Activated T-cell treated with anti-CD3 and anti-CD28 coated beads, Interleukin-2, amount 50 U/mL, for 24 hours (primary cell): ENCODE measurements at places on chromosomes 12 and 14.

- DNase-seq = no peak
Measured at GRCh38 chr14:22835505-22835904, 880 bp upstream of the MMP14 start.

DNA sequence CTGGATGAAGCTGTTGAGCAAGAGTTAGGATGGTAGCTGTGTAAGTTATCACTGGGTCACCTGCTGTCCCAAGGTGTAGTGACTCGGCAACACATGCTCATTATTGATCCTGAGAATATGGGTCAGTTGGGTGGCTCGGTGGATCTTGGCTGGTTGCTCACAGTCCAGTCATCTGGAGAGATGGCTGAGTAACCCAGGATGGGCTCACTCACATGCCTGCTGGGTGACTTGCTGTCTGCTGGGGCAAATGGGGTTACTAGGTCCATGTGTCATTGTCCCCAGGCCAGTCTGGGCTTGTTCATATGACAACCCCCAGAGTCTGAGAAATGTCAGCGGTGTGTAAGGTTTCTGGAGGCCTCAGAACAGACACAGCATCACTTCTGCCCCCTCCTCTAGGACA is 69.5 kb downstream of the SLC15A4 start:
- no peak for DNase-seq

- no peak for DNase-seq
Measured at GRCh38 chr12:33587784-33588712, 148.4 kb upstream of the SYT10 start.

DNA sequence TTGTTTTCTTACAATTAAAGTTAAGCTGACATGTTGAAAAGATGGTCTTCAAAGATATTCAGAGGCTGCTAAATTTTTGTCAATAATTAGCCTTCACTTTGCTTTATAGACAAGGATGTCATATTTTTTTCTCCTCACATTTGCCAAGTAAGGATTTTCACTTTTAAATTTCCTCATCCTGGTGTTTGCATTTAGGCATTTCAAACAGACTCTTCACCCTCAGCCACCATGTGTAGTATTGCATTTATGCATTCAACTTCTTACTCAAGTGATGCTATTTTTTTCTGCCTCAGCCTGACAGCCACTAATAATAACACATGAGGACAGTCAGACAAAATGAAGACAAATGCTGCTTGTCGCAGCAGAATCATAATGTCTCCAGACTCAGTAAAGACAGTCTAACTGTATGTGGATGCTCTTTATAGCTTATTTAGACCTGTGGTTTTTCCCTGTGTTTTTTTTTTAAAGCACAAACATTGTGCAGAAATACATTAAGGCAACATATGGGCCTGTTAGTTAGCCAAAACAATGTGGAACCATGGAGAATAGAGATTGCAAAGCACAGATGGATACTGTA is 481.5 kb downstream of the NPAS3 start:
- no peak for DNase-seq

DNA sequence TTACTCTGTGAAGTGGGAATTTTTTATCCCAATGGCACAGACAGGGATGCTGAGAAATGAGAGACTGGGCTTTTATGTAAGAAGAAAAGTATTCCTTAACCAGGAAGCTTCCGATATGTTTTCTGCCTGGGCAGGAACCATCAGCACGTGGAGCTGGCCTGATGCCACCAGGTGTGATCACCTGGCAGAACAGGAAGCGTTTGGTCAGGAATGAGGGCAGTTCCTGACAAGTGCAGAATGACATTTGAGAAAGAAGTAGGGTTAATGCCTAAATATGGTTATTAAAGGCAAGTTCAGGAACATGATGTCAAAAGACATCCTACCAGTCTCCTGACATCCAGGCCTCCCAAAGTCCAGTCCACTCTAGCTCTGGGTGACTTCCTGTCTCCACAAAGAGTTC is 210.3 kb downstream of the NUAK1 start:
- DNase-seq = no peak

DNA sequence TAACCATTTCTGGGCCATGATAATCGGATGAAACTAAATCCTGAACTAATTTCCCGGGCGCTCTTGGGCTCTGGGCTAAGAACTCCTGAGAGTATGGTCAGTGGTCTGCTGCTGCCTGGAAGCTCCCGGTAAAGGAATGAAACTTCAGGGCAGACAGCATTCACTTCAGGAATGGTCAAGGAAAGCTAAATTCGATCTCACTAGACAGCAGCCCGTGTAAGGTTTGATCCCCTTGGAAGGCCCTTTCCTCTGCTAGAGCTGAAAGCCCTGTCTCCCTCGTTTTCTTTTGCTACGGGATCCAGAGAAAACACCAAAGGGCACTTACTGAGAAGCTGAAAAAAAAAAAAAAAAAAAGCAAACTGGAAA is 680 bp downstream of the ASB8 start:
- DNase-seq = no peak

GRCh38 chr12:76260390-76260748 is 87.8 kb downstream of the BBS10 start:
- no peak for DNase-seq

DNA sequence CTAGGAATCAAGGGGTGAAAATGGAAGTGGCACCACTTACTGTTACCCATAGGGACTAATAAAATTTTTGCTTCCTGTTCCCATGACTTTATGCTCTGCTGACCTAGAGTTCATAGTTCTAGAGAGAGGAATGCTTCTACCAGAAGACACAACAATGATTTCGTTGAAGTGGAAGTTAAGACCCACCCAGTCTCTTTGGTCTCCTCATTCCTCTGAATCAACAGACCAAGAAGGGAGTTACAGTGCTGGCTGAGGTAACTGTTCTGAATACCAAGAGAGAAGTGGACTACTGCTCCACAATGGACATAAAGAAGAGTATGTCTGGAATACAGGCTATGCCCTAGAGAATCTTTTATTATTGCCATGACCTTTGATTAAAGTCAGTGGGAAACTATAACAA is 23.5 kb upstream of the DYRK2 start:
- DNase-seq = no peak

GRCh38 chr14:70052990-70053389 is 135.8 kb downstream of the SLC8A3 start:
- DNase-seq = no peak

- DNase-seq = no peak
Measured at GRCh38 chr14:53354336-53354735, 201.2 kb upstream of the DDHD1 start.

- DNase-seq = no peak
Measured at GRCh38 chr12:58640314-58640713, 280.0 kb downstream of the LRIG3 start.

- DNase-seq = no peak
Measured at GRCh38 chr14:92348154-92348553, 25.2 kb downstream of the SLC24A4 start.

- no peak for DNase-seq
Measured at GRCh38 chr12:120741476-120742421, 16.1 kb downstream of the ACADS start.

DNA sequence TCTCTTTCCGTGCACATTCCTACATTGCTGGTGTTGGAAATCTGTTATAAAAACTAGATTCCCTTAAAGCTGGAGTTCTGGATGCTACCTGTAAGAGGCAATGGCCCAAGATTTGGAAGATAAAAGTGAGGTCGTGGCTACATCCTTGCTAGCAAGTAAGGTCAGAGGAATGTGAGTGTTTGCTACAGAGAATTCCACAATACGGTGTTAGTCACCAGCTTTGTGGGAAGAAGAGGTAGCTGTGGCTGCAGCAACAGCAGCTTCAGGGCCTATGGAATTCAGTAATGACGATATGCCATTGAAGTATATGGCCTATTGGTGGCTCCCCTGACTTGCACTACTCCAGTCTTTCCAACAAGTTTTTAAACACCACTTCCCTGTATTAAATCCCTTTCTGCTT is 227.7 kb upstream of the TMEM260 start:
- no peak for DNase-seq

DNA sequence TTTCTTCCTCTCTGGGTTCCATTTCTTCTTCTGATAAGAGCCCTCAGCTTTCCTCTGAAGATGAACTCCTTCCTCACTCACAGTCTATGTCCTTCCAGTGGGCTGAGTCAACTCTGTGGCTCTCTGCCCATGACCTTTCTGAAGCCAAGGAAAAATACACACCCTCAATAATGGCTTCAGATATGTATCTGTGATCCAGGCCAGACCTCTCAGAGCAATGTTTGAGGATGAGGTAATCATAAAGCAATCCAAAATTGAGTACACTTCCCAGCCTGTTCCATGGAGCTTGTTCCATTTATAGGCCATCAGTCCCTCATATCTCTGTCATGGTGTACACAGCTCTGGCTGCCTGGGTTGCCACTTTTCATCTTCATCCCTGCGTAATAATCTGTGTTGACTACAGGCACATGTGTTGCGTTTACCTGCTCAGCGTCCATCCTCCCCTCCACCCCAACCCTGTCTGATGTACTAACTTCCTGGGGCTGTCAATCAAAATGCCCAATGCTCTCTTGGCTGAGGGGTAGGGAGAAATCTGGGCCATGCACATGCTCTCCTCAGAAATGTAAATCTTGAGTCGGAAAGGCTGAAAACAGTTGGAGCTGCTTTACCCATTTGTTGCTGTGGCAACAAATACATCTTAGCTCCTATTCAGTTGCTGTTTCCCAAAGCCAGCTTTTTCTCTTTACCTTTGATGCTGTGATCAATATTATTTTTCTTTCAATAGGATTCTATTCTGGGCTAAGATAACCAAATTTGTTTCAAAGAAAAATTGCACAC is 377.8 kb upstream of the TMEM132C start:
- no peak for DNase-seq

DNA sequence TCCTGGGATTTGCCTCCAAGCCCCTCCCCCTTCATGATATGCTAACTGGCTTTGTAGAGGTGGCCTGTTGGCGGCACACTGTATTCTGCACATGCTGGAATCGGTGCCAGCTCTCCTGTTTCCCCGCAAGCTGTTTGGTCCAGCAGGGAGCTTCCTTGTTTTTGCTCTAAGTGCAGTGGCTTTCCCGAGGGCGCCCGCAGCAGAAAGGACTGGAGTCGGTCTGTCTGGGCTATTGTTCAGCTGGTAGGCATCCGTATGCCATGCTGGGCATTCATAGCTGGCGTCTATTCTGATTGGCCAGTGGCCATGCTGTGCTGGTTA is 88.9 kb upstream of the MED13L start:
- no peak for DNase-seq

DNA sequence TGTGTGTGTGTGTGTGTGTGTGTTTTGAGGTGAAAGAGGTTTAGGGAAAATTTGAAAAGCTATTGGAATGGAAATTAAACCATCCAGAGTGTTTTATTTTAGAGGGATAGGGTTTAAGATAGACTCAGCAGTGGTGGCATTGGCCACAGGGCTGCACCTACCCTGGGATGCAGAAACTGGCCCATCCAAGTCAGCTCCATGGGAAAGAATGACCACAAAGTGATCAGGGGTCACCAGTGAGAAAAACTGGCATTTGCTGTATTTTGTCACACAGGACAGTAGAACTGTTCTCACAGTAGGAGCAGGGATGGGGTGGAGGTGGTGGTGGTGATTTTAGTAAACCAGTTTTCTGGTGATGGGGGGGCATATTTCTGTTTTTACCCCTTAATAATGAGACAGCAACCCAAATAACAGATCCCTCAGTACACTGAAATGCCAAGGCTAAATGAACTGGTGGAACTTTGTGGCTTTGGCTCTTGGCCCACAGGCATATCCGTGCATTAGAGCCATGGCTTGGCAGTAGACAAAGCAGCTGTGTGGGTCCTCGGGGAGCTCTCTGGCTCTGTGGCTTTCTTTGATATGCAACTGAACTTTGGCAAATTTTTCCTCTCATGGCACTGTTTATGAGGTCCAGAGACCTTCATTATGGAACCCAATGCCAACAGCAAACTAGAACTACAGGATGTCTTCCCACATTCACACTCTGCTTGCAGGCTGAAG is 348.3 kb downstream of the ZFP36L1 start:
- DNase-seq = no peak

GRCh38 chr12:101642115-101643067 is 47.6 kb downstream of the MYBPC1 start:
- DNase-seq = peak; percentile 35

- DNase-seq = no peak
Measured at GRCh38 chr12:128914908-128915563, 61.8 kb downstream of the GLT1D1 start.

- no peak for DNase-seq
Measured at GRCh38 chr12:5473076-5473782, 41.3 kb downstream of the NTF3 start.

- no peak for DNase-seq
Measured at GRCh38 chr14:74935360-74935680, 12.3 kb upstream of the RPS6KL1 start.

- no peak for DNase-seq
Measured at GRCh38 chr12:15526033-15526432, 203.7 kb downstream of the PTPRO start.

GRCh38 chr12:93426412-93426805 is 15.3 kb downstream of the UBE2N start:
- no peak for DNase-seq

DNA sequence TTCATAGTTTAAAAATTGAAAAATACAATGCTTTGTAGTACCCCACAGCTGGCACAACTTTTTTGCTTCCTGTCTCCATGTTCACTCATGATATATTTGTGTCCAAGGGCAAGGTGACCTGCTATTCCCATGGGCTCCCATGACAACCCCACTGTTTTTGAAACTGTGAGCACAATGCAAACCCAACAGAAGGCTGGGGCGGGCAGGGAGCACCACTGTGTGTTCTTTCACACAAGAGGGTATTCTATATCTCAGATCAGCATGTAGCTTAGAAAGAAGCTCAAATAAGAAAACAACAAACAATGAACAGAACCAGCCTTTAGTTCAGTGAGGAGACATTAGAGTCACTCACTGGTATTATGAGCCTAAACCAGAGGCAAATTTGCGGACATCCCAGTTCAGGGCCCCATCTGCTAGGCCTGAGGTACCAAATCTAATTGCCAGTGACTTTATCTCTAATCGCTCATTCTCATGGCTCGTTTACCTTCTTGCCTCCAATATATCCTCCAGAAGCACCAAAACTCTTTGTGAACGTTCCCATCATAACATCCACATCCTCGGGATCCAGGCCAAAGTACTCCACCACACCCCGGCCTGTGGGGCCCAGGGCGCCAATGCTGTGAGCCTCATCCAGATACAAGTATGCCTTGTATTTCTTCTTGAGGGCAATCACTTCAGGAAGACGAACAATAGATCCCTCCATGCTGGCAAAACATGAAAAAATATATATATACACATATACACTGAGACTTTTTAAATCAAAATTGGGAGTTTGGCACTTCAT is 56.4 kb upstream of the ISM2 start:
- DNase-seq = no peak
